ENCODE measurements at places on chromosomes 13 and 19. TPM values are rescaled to one million over a fixed set of nuclear protein-coding genes. Genes with fewer than 3 reads are reported as not detected.

The DZIP1 gene
- 7.0 TPM for total RNA-seq

DNA sequence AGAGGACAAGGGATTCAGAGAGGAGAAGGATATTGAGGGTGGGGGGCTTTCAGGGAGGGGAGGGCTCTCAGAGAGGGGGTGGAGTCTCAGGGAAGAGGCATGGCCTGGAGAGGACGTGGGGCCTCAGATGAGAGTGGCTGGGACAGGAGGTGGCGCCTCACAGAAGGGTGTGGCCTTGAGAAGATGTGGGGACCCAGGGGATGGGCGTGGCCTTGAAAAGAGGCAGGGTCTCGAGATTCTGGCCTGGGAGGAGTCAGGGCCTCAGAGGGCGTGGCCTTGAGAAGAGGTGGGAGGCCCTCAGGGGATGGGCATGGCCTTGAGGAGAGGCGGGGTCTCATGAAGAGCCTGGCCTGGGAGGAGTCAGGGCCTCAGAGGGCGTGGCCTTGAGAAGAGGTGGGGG lies 23.7 kb upstream of the TNFSF14 start:
- DNase-seq = no peak

DNA sequence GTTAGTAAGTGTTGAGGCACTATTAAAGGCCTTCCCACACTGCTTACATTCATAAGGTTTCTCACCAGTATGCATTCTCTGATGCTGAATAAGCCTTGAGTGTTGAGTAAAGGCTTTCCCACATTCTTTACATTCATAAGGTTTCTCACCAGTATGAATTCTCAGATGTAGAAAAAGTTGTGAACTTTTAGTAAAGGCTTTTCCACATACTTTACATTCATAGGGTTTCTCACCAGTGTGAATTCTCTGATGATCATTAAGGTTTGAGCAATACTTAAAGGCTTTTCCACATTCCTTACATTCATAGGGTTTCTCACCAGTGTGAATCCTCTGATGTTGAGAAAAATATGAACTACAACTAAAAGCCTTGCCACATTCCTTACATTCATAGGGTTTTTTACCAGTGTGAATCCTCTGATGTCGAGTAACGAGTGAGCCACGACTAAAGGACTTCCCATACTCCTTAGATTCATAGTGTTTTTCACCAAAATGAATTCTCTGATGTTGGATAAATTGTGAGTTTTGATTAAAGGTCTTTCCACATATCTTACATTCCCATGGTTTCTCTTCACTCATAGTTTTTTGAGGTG lies 24.2 kb downstream of the ZNF829 start:
- no peak for DNase-seq

- DNase-seq = no peak
Observed at GRCh38 chr19:8363803-8364771, at the start of gene ANGPTL4. Gene ANGPTL4 (plus strand): TSS chr19:8364155. CDS start chr19:8364322, 167 bp downstream.

DNA sequence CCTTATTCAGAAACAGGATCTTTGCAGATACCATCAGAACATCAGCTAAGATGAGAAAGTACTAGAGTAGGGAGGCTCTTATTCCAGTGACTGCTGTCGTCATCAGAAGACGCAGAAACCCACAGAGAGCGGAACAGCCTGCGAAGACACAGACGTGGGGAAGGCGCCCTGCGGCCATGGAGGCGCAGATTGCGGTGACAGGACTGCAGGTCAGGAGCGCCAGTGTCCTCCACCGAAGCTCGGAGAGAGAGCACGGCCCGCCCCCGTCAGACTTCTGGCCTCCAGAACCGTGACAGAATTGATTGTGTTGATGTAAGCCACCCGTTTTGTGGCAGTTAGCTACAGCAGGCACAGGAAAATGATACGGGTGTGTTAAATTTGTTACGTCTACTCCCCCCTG lies 275.5 kb downstream of the EFNB2 start:
- DNase-seq = no peak

GRCh38 chr13:96575423-96576320 lies 418.6 kb downstream of the OXGR1 start:
- DNase-seq = no peak

- DNase-seq = no peak
Observed at GRCh38 chr19:54947381-54947780, at the start of gene NLRP7. Gene NLRP7 (minus strand): TSS chr19:54947530.

DNA sequence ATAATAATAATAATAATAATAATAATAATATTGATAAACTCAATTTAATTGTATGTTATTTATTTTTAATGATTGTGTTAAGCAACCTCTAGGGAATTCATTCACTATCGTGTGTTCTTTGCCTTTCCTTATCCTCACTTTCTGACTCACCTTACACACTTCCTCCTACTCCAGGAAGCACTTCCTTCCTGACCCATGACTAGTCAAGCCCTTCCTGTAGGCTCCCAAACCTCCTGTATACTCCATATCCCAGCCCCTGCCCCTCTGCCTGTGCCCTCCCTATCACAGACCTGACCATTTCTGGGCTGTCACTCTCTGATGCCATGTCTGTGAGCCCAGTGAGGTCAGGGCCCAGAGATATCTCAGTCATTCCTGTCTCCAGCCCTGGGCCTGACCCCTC lies 7.6 kb downstream of the LGALS4 start:
- DNase-seq = no peak

The PLIN4 gene
- 0.19 TPM for total RNA-seq

- DNase-seq = no peak
Observed at GRCh38 chr13:21677075-21677623, 6.3 kb downstream of the FGF9 start.

DNA sequence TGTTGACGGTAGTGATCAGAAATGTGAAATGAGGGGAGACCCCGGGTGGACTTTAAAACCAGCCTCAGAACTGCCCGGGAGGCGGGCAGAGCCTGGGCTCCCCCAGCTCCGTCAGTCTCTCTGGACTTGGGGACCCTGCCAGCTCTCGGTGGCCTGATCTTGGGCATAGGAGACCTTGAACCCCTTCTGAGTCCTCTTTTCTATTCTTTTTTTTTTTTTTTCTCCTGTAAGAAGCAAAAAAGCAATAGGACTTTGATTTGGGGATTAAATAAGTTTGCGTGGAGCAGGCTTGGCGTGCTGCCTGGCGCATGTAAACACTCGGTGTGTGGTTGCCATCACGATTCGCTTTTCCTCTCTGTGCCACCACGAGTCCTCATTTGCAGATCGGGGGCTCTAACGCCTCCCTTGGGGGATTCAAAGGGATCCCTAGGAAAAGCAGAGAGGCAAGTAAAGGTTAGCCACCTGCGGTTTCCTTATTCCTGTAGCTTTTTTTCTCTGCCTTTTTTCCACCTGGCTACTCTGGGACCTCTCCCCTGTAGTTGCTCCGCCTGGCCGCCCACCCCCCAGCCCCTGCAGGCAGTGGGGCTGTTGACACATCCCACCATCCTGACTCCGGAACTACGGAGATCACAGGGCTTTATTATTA lies 1.3 kb downstream of the SAFB start:
- no peak for DNase-seq

GRCh38 chr13:48660361-48661076 lies 6.8 kb downstream of the CYSLTR2 start:
- DNase-seq = no peak

DNA sequence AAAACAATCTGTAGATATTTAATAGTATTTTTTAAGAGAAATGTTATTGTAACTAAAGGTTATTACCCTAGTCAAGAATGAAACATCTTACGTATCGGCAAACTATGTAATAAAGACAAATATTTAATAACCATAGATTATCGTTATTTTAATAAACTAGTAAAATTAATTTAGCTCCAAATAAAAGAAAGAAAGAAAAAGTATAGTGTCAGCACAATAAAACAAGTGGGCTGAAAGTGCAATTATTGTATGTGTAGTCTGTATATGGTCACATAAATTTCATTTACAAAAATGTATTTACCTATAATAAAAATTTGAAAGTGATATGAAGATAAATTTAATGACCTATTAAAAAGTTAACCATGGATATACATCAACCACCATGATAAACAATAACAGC lies 1258.4 kb upstream of the MIR17HG start:
- DNase-seq = no peak

DNA sequence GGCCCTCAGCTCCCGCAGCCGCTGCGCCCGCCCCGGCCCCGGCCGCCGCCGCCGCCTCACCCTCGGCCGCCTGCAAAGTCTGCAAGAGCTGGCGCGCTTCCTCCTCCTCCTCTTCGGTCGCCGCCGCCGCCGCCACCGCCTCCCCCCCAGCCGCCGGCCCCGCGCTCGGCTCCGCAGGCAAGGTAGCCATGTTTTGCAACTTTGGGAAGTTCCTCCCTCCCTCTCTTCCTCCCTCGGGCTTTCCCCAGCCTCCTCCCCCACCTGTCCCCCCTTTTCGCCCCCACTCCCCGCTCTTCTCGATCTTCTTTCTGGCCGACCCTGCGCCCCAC lies 433 bp downstream of the SIX5 start:
- no peak for DNase-seq

The FSD1 gene
- 4.3 TPM for total RNA-seq
